ENCODE measurements at places on chromosomes 7 and 10.

DNA sequence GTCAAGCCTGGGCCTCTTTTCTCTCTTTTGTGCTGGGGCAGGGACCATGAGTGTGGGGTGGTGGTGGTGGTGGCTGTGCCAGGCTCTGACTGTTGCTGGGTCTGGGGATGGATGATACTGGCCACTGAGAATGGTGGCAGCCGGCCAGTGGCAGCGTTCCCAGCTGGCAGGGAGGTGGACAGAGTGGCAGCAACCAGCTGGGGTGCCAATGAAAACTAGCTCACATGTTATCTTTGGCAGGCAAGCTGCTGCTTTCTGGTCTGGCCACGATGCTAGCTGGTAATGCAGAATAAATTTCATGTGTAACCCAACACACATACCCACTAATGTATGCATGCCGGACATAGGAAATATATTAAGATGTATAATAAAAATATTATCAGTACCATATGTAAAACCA is 95.0 kb upstream of the SLC26A5 start:
- no peak for DNase-seq

- DNase-seq, result no peak
These were observed 35.2 kb upstream of the WDFY4 start for GRCh38 chr10:48649349-48649944.

GRCh38 chr7:117769085-117769484 is 104.2 kb downstream of the CTTNBP2 start:
- DNase-seq, result no peak

DNA sequence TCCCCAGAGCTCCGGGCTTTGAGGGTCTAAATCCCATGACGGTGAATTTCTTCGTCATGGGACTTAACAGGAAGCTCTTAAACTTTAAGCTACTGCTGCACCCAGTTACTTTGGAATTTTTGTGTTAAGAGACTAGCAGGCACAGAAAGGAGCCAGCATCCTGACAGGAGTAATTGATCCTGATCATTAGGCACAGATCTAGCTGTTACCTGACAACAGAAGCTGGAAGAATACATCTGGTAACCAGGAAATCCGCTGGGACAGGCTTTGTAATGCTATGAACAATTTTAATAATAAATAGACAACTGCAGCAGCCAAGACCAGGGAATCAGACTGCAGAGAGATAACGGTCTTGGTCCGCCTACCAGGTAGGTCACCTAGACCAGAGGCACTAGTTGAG is 210.9 kb downstream of the DGKI start:
- DNase-seq, result no peak

DNA sequence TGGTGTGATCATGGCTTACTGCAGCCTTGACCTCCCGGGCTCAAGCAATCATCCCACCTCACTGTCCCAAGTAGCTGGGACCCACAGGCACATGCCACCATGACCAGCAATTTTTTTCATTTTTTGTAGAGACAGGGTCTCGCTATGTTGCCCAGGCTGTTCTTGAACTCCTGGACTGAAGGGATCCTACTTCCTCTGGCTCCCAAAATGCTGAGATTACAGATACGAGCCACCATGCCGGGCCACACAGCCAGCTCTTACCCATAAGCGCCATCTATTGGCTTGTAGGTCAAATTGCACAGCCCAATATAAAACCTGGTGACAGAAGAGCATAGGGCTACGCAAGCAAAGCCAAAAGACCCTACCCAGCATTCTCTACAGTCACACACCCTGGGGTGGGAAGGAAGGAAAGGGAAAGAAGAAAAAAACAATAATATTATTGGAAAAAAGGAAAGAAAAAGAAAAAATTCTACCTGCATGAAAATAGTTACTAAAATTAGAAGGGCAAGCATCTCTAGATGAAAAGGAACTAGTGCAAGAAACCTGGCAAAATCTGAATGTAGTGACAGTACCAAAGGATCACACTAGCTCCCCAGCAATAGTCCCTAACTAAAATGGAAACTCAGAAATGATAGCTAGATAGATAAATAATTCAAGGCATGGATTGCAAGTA is 29.4 kb upstream of the AMPH start:
- DNase-seq, result no peak

DNA sequence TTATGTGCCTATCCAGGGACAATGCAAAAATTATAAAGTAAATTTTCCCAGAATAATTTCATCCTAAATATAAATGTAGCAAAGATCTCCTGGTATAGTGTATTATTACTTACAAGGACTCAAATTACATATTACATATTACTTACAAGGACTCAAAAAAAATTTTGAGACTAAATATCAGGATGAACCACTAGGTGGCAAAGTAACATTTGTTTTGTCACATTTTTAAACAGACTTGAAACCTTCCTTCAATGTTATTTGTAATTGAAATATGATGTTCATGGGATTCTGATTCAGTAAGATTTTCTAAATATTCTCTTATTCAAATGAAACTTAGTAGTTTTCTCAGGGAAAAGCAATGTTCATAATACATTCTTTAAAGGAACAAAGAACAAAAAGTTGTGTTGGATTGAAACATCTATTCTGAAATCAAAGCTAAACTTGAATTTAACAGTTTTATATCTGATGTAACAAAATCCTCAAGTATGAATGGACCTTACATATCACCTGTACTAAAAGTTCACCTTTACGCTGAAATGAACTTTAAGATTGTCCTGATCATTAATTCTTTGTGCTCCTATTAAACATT is 74.3 kb upstream of the GNAI1 start:
- peak; percentile 76 for DNase-seq

- DNase-seq, result no peak
These were observed 83.4 kb downstream of the ZNF365 start for GRCh38 chr10:62457598-62457997.

- DNase-seq, result no peak
These were observed 56.4 kb downstream of the KAT6B start for GRCh38 chr10:74882831-74883230.

- no peak for DNase-seq
These were observed 730.0 kb upstream of the SORCS1 start for GRCh38 chr10:107894516-107894915.

GRCh38 chr7:82507365-82507975 is 63.9 kb upstream of the CACNA2D1 start:
- no peak for DNase-seq

DNA sequence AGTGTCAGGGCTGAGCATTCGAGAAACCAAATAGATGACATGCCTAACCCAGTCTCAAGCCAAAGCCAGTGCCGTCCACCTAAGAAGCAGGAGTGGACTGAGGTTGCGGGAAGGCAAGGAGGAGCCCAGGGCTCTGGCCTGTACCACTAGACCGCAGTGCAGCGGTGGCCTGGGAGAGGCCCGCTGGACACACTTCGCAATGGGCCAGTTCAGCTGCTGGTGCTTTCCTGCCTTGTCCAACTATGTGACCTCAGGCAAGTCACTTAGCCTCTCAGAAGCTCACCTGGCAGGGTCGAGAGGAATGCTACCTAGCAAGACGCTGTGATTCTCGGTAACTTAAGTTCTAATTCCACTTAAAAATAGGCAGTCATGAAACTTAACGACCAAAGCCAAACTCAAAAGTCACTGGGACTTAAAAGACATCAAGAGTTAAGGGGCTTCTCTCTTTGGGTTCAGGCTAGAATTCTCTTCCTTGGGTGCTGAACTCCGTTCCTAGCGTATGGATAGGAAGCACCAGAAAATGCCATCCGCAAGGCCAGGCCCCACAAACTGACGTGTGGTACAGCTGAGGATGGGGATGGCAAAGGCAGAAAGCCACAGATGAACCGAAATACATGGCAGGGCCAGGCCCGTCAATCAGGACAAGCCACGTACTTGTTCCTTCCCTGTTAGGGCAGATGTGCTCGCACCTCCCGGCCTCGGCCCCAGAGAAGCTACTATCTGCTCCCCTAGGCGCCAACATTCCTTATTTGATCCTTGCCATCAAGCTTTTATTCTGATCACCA is 34.2 kb downstream of the CTBP2 start:
- DNase-seq, result no peak

DNA sequence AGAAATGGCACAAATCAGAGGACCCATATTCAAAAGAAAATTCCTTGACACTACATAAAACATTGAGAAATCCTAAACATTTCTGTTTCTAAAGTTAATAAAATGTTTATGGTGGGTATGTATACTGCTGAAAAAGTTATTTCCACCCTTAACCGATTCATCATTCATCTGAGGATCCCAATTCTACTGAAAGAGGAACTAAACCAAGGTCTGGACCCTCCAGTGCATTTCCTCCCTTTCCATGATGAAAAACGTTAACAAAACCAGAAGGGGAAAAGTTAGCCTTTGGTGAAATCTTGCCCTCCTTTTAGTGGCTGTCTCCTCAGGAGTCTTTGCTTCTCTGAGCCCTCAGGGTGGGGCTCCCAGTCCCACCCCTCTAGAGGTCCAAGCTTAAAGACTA is 144.5 kb upstream of the ASAH2 start:
- DNase-seq, result no peak

DNA sequence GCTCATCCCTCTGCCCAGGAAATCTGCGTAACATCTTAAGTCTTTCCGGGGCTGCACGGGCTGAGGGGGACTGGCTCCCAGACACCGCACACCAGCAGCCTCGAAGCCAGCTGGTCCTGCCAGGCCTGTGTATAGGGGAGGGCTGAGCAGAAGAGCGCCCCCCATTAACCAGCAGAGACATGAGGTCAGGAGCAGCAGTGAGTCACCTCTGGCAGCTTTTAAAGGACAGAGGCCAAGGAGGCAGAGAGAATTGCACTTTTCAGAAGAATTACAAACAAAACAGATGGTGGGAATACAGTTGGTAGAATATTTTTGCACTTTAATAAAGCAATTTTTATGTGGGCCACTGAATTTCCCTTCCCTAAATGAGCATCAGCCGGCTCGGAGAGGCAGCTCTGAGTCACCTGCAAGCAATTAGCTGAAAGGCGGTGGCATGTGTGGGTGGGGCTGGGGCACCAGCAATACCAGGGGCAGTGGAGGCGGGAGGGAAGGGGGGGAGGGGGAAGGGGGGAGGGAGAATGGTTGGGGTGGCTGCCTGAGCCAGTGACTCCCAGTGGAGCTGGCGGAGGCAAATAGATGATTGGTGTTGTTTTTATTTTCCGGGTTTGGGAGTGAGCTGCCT is 39.1 kb downstream of the GOLGA7B start:
- DNase-seq, result peak; percentile 50

DNA sequence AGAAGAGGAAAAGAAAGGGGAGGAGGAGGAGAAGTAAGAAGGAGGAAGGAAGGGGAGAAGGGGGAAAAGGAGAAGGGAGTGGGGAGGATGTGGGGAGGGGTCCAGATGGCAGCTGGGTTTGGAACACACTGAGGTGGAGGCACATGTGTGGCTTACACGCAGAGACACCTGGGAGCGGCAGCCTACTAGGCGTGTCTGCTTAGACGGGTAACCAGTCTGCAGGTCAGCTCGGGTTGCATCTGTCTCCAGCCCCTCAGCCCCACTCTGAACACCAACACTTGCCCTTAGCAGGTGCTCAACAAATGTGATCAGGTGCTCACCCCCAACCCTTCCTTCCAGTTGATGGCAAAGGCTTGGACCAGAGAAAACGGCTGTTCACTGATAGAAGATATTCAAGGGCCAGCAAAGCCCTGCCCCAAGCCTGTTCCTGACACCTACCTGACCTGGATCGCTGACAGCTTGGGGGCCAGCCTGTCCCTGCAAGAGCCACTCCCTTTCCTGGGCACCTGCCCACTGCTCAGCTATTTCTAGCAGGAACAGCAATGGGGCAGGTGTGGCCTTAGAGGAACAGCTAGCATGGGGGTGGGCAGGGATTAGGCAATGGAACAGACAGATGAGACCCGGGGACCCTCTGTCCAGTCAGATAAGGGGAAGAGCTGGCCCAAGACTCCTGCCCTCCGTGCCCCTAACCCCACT is 70.5 kb downstream of the SH3PXD2A start:
- DNase-seq, result no peak

DNA sequence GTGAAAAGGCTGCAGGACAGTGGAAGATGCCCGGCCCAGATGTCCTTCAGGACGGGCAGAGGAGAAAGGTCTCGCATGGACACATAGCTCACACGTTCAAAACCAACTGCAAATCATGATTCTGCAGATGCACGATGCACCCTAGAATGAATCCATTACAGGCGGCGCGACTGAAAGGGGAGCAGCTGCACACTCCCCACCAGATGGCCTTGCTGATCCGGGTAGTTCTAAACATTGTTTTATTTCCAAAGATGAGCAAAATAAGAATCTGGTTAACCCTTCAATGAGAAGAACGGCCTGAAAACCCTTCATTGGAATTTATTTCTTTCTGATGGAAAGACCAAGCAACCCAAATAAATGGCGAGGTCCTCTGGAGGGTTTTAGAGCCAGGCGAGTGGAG is 33.8 kb downstream of the CHST15 start:
- DNase-seq, result no peak

GRCh38 chr7:115965236-115965635 is 65.3 kb downstream of the TFEC start:
- no peak for DNase-seq

DNA sequence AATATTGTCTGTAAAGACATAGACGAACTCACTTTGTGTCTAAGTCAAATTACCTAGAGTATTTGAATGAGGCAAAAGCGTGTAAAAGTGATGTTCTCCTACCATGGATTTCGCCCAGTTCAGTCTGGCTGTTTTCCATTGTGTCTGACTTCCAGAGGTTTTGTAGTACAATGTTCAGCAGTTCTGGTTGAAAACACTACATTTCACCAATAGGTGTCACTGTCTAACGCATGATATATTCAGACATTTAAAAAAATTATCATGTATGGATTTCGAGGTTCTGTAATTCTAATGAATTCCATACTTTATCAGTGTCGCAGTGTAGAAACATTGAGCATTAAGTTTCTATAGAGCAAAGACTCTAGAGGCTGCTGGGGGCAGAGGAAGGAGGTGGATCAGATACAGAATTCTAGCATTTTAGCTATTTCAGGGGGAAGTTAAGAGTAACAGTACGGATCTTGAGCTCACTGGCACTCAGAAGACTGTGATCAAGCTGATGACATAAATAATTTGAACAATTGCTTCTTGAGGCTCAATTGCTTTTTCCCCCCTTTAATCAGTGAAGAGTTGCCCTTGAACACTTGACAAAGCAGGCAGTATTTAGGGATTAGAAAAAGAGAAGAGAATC is 196.9 kb upstream of the RHOBTB1 start:
- DNase-seq, result peak; percentile 71

- no peak for DNase-seq
These were observed 3.1 kb upstream of the SLC18A3 start for GRCh38 chr10:49606981-49607535.

DNA sequence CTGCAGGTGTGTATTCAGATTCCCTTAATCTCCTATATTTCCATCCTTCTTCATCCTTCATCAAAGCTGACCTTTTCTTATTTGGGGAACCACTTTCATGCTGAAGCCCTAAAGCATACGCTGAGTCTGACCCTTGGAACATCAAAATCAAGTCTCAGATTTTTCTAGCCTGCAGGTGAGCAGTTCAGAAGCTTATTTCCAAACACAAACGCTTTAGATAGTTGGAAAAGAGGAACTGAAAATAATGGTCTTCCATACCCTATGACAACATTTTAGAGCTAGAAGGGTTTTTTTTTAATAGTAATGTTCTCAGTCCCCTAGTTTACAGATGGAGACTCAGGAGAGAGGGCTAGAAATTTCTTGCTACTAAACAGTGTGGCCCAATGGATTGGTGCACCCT is 1.6 kb upstream of the AGK start:
- no peak for DNase-seq

DNA sequence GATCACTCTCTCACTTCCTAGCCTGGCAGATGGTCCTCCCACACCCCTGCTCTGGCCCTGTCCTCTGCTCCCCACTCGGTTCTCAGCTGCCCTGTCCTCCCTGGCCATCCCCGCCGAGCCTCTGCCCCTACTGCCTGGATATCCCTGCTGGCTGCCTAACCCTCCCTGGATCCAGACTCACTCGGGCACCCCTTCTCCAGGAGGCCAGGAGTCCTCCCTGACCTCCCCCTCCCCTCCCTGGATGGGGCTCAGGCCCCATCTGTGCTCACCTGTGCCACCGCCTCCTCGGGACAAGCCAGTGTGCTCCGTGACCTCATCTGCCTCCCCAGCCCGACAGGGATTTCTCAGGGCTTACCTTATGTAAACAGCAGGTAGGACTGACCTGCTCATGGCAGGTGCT is 406.1 kb downstream of the TCERG1L start:
- no peak for DNase-seq

Data from NCI-H2227 treated with DMSO at 0.1 percent for 48 hours (cell line).